ENCODE measurements at places on chromosomes 6 and 20. TPM values are rescaled to one million over a fixed set of nuclear protein-coding genes. Genes with fewer than 3 reads are reported as not detected.

CGA gene
- not detected for total RNA-seq

DUSP15 gene
- not detected for total RNA-seq

DNA sequence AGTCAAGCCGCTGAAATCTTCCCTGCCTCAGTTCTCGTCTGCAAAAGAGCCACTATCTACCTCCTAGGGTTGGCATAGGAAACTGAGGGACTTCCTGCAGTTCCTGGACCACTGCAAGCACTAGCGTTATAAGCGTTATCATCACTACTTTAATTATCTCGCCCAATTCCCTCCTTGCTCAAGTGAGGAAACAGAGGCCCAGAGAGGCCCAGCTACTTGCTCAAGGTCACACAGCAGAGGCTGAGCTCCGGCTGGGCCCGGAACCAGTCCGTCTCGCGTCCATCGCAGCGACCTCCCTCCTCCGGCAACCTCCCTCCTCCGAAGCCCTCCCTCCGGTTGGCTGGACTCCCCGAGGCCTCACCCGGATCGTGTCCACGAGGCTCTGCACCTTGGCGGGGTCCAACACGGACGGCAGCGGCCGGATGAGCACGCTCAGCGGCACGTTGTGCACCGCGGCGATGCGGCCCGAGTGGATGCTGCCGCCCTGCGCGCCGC lies 338 bp downstream of the SRXN1 start:
- H3K27ac ChIP-seq = peak overlapping the region; percentile 4
- peaks cover 11% of the 10 kb centered on the region for H3K36me3 ChIP-seq
- H3K4me3 ChIP-seq = peak overlapping the region; percentile 59
- H3K27me3 ChIP-seq = no peaks in the 10 kb centered on the region

DNA sequence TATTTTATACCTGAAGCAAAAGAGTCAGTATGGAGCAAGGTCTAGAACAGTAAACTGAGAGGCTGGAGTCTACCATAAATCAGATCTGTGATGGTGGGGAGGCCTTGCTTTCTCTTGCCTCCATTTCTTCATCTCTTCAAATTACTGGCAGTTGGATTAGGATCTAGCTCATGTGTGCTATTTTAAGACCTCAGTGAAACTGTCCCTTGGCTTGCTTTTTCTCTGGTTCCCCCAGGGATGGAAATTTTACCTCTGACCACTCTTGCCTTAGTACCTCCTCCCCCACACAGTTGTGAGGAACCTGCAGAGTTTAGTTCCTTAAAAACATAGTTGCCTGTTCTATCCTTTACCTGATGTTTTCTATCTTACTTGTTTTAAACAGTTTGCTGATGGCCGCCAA lies 8.5 kb downstream of the TMEM14B start:
- no peaks in the 10 kb centered on the region for H3K27me3 ChIP-seq
- DNase-seq = no peak
- H3K4me3 ChIP-seq = no peak overlapping the region
- H3K4me1 ChIP-seq = peaks cover 2% of the 10 kb centered on the region
- H3K36me3 ChIP-seq = peaks cover 66% of the 10 kb centered on the region

- H3K4me3 ChIP-seq = no peak overlapping the region
- DNase-seq = no peak
- no peaks in the 10 kb centered on the region for H3K36me3 ChIP-seq
These were observed 999.1 kb upstream of the FLRT3 start for GRCh38 chr20:15336536-15336935.

SUN5 gene
- total RNA-seq = not detected
